ENCODE measurements at places on chromosomes 12 and 14.

GRCh38 chr14:71444030-71444822, 488.0 kb upstream of the RGS6 start:
- DNase-seq: no peak

- DNase-seq: no peak
These were observed 68.4 kb downstream of the PPM1H start for GRCh38 chr12:62866451-62867082.

GRCh38 chr14:88323086-88323522, at the start of gene KCNK10:
Gene KCNK10 (minus strand): TSS chr14:88323269. CDS start chr14:88322798, 471 bp downstream.
- no peak for DNase-seq

GRCh38 chr12:92044435-92044834, 101.2 kb downstream of the BTG1 start:
- no peak for DNase-seq

GRCh38 chr14:67377916-67378315, 17.8 kb downstream of the EIF2S1 start:
- DNase-seq: no peak

- no peak for DNase-seq
These were observed 90.6 kb downstream of the LRRK2 start for GRCh38 chr12:40315375-40315774.

DNA sequence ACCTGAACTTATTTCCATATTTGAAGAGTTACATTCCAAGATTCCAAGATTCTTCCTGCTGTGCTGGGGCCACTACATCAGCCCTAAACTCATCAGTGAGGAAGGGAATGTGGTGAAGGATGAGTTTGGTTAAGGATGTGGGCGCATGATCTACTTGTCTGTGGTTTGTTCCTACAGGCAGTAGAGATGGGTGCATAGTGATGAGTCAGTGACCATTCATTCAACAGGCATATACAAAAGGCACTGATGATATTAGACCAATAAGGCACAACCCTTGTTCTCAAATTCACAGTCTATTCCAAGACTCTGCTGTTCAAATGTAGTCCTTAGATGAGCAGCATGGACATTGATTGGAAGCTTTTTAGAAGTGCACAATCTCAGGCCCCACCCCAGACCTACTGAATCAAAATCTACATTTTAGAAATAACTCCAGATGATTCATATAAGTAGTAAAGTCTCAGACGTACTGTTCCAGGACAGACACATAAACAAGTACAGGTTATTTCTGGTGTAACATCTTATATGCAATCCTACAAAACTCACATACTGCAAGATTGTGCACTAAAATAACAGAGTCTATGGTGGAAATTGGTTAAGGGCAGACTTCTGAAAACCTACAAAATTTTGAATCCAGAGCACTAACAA, 47.7 kb upstream of the MAP3K9 start:
- DNase-seq: no peak

DNA sequence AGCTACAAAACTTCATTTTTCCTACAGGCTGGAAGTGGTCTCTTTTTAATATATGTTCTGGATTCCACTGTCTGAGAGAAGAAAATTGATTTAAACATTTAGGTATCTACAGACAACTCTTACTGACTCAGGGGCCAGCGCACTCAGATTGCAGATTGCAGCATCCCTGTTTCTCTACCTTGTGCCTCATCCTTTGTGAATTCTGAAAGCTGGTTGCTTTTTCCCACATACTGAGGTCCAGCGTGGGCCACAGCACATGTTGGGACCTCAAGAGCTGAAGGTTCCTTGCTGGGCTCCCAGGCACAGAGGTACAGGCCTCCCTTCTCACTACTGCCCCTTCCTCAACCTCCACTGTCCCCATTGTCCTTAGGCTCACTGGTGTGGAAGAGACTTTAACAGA, 101.7 kb upstream of the CCDC175 start:
- no peak for DNase-seq

- no peak for DNase-seq
These were observed 87.5 kb downstream of the DACT1 start for GRCh38 chr14:58725226-58725625.

DNA sequence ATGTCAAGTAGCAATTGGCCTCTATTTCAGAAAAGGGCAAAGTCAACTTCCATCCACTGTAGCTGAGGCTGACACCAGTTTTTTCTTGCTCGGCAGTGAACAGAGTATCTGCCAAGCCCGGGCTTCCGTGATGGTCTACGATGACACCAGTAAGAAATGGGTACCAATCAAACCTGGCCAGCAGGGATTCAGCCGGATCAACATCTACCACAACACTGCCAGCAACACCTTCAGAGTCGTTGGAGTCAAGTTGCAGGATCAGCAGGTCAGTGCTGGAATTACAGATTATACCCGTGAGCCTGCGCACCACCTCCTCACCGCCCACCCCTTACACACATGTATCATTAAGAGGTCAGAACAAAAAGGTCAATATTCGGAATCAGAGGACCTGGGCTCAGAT, 19.4 kb downstream of the EVL start:
- no peak for DNase-seq

DNA sequence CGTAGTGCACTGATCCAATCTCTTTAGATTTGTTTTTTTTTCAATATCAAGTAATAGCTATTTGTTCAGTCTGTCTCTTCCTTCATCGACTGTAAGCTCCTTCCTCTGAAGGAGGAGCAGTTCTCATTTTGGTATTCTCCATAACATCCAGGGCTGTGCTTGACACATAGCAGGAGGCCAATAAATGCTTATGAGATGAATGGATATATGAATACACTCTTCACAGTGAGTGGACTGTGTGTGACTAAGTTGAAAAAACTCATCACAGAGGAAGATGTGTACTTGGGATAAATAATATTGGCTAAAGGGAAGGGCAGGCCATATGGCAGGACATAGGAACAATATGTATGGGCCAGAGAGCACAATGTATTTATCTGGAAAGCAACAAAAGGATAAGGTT, 205.3 kb upstream of the PRICKLE1 start:
- DNase-seq: no peak

DNA sequence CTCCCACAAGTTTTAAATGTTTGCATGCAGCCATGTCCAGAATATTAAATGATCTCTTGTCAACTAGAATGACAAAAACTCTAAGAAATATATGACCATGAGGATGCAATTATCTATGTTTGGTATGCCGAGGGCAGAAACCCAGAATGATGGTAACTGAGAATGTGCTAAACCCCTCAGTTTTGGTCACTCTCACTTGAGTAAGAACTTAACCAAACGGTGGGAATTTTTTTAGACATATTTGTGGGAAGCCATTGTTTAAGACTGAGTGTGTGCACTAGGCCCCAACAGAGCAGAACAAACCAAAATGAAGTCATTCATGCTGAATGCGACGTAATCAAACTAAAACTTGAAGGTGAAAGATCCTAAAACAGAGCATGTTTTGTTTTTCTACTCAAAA, 1927.9 kb upstream of the SEL1L start:
- no peak for DNase-seq

DNA sequence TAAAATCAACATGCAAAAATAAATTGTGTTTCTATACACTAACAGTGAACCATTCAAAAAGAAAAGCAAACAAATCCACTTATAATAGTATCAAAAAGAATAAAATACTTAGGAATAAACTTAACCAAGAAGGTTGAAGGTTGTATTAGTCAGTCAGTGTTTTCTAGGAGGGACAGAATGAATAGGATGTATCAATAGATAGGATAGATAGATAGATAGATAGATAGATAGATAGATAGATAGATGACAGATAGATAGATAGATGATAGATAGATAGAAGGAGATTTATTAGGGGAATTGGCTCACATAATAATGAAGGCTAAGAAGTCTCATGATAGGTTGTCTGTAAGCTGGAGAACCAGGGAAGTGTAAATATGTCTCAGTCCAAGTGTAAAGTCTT, 37.2 kb upstream of the MON2 start:
- DNase-seq: no peak

GRCh38 chr12:9273276-9273675, 65.1 kb upstream of the PZP start:
- DNase-seq: no peak

DNA sequence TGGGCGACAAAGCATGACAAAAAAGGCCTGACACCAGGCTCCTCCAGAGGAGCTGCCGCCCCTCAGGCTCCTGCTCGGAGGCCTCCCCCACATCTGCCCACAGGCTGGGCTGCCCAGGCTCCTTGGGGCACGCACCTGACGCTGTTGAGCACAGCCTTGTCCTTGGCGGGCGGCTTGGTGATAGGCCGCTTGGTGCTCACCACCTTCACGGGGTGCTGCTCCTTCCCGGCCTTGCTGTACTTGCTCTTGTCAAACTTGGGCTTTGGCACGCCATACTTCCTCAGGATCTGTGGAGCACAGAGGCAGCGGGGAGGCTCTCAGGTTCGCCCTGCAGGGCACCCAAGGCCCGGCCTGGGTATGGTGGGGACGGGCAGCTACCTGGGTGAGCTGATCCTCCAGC, 53.4 kb downstream of the TRAFD1 start:
- no peak for DNase-seq

- DNase-seq: no peak
These were observed 45.1 kb downstream of the FAM222A start for GRCh38 chr12:109758426-109759420.

DNA sequence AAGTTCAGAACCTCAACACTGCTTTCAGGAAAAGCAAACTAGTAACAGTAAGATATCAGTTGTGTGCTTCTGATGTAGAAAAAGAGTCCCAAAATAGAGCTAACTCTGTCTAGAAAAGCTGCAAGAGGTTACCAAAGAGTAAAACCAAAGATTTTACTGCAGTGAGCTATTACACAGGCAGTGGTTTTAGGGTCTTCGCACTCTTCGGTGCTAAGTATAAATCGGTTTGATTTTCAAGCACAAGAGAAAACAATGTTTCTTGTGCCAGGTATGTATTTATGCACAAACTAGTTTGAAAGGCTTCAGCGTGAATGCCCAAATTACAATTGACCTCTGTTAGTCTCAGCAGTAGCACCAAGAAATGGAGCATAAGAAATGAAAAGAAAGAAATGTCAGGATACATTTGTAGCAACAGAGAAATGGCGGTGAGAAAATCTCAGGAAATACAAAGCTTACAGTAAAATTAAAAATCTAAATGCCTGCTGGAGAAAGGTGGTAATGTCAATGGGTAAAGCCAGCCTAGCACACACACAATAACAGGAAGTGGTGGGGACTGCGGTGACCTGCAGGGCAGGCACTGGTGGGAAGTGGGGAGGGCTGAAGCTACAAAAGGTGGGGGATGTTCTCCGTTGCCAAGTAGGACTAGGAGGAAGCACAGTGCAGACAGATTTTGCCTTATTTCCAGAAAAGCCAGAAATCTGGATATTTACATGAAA, 18.0 kb upstream of the DYRK2 start:
- peak; percentile 61 for DNase-seq

GRCh38 chr12:89857652-89858274, 149.1 kb upstream of the ATP2B1 start:
- no peak for DNase-seq

DNA sequence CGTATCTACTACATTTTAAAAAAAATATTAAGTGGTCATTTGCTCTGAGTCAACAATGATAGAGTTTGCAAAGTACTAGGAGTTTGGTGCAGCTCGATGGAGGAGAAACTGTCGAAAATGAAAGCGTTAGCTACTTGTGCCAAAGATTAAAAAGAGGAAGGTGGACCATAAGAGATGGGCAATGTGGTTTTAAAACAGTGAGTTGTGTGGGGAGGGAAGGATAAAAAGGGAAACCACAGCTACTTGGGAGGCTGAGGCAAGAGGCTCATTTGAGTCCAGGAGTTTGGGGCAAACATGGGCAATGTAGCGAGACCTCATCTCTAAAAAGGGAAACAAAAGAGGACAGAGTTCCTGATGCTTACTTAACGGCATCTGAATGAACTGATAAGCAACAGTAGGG, 18.2 kb upstream of the STRAP start:
- no peak for DNase-seq

DNA sequence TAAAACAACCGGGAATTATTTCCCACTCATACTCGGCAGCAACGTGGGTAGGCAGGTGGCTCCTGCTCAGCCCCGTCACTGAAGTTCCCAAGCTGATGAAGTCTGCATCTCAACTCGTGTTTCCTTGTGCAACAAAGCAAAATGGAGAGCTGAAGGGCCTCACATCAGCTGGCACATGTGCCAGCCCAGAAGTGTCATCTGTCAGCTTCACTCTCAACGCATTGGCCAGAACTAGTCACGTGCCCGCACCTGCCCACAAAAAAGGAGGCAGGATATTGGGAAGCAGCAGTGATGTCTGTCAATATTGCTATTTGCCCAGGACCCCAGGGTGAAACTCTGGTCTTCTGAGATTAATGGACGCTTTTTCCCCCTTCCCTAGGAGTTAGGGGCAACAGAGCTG, 344.0 kb downstream of the BCL11B start:
- DNase-seq: no peak

- no peak for DNase-seq
These were observed 142.7 kb downstream of the CEP128 start for GRCh38 chr14:80798878-80799277.

DNA sequence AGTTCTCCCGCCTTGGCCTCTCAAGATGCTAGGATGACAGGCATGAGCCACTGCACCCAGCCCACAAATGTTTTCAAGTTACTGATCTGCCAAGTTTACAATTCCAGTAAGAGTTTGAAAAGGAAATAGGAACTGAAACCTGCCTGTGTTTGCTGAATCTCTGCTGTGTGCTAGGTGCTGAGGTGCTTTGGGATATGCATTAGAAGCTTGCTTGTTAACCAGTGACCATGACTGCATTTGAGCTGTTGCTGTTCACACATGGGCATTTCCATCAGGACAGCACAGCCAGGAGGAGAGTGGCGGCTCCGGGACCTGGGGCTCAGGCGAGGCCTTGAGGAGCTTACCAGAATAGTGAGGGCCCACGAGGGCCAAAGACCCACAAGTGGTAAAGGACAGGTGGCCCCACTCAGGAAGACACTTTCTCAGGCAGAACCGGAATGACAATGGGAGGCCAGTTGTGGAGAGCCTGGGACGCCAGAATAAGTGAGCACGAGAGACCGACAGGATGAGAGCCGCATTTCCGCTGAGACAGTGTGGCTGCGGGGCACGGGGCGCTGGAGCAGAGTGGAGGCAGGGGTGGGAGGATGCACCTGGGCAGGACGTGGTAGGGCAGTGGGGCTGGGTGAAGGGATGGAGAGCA, 54.5 kb upstream of the MMP17 start:
- DNase-seq: no peak

- DNase-seq: no peak
These were observed 51.3 kb upstream of the PLBD1 start for GRCh38 chr12:14618983-14619382.

- no peak for DNase-seq
These were observed 290.5 kb downstream of the TMEM132D start for GRCh38 chr12:129613314-129613713.

- no peak for DNase-seq
These were observed 1066.1 kb downstream of the FLRT2 start for GRCh38 chr14:86596024-86596423.

GRCh38 chr12:105399428-105400081, 69.1 kb downstream of the C12orf75 start:
- DNase-seq: no peak

GRCh38 chr12:55607821-55608594, 28.7 kb upstream of the OR10P1 start:
- DNase-seq: no peak

DNA sequence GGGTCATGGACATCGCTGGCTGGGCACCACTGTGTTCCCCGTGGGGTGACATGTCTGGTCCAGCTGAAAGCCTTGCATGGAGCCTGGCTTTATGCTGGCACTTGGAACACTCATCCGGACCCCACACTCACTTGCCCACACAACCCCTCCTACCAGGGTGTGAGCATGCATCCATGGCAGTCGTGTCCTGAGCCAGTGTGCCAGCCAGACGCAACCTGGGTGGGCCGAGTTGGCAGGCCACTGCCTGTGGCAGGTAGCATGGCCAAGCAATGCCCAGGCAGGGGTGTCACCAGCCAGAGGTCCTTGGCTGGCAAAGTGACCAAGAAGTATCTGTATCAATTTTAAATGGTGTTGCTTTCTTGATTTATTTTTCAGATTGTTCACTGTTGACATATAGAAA, 141.7 kb downstream of the CCDC59 start:
- no peak for DNase-seq

All from stimulated activated CD8-positive, alpha-beta memory T cell treated with anti-CD3 and anti-CD28 coated beads, Interleukin-12 subunit alpha, Interleukin-12 subunit beta, amount 100 ng/mL, for 4 hours (primary cell).